ENCODE measurements at places on chromosomes 1 and 21.

DNA sequence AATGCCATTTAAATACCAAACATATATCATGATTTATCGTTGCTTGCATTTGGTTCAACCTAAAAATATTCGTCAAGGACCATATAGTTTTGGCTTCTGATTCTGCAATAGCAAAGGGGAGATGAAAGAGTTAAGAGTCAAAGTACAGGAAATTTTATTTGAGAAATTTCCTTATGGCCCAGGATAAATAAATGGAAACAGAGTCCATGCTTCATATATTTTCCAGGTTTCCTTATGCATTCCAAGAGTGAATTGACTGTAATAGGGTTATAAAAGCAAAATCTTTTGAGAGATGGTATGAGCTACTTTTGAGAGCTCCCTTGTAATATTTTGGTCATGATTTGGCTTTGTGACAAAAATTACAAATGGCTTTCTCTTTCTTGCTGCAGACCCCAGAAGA, 140.1 kb downstream of the HMCN1 start:
- DNase-seq, result no peak

GRCh38 chr1:244820131-244820530, 15.3 kb upstream of the COX20 start:
- no peak for DNase-seq

GRCh38 chr1:64727861-64728260, 17.0 kb upstream of the RAVER2 start:
- DNase-seq, result no peak

DNA sequence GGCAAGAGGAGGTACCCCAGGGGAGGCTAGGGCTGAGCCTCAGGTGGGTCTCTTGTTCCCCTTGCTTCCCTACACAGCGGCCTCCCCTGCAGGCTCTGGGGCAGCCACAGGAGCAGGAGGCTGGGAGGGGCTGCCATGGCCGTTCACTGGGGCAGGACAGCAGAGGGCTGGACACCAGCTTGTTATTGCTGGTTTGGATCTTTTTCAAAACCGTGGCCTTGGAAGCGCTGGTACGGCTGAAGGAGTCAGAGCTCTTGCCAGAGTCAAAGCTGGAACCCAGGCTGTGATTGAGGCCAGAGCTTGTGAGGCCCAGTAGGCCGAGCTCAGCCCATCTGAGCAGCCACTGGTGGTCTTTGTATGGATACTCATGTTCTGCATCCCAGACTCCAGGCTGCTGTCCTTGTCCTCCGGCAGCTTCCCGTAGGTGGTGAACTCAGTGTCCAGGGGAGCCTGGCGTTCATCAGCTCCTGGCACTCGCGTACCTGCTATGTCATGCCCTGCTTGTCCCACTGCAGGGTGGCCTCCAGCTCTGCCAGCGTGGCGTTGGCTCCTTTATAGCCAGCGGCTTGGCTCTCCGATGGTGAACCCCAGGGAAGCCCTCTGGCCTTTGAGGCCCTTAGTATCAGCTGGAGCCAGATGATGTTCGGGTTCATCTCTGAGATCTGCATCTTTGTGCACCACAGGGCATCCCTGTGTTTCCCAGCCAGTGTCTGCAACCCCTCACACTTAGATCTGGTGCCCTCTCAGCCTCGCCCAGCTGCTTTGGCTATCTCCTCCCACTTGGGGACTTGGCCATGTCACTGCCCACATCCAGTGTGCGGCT, 40.3 kb upstream of the THEM4 start:
- no peak for DNase-seq

DNA sequence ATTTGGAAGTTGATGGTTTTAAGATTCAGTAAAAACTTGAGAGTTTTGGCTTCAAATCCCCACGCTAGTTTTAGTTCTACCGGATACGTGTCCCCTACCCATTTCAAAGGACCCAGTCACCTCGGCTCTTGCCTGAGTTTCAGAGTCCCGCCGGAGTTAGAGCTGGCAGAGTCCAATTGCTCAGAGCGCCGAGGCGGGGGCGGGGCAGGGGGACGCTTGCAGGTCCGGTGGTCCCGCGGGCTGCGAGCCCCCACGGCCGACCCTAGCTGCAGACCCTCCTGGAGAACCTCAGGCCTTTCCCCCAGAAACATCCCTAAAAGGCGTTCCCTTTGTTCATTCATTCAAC, 765 bp upstream of the VPS45 start:
- peak; percentile 3 for DNase-seq

- no peak for DNase-seq
These were observed 22.4 kb downstream of the ARMH1 start for GRCh38 chr1:44696789-44697345.

DNA sequence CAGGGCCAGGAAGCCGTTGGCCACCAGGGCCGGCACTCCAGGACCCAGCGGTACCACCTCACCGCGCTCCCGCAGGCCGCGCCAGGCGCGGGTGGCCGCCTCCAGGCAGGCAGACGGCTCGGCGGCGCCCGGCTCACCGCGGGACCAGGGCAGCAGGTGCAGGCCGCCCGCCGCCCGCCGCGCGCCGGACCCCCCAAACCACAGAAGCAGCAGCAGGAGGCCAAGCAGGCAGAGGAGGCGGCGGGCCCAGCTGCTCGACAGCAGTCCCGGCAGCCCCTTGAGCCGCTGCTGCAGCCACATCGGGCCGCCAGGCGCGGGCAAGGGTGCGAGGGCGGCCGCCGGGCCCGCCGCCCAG, 312 bp downstream of the KIAA2013 start:
- no peak for DNase-seq

- DNase-seq, result no peak
These were observed 104.8 kb upstream of the POU3F1 start for GRCh38 chr1:38151399-38151798.

DNA sequence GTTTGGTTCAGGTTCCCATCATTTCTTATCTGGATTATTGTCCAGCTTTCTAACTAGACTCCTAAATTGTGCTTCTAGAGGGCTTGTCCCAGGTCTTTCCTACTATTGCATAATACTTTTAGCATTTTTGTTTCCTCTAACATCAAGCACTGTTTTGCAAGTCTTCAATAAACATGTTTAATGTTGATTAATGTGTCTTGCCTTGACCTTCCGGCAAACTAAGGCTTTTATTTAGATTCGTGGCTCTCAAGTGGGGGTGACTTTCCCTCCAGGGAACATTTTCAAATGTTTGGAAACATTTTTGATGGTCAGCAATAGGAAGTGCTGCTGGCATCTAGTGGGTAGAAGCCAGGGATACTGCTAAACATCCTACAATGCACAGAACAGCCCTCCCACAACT, 90.7 kb downstream of the RPE65 start:
- no peak for DNase-seq

DNA sequence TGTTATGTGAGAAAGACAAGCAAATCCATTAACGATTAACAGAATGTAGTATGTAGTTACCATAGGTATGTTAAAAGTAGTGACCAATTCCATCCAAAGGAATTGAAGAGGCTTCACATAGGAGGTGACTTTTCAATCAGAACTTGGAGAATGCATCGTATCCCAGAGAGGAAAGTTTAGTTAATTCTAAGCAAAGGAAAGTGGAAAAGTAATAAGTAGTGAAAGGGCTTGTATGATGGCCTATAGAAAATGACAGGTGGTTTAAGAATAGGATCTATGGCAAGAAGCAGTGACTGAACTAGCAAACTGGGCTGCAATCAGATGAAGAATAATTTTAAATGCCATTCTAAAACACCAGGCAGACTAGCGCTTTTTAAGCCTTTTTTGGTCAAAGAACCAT, 16.6 kb downstream of the SCMH1 start:
- DNase-seq, result no peak

- no peak for DNase-seq
These were observed 5.5 kb upstream of the IFNGR2 start for GRCh38 chr21:33397717-33398116.

DNA sequence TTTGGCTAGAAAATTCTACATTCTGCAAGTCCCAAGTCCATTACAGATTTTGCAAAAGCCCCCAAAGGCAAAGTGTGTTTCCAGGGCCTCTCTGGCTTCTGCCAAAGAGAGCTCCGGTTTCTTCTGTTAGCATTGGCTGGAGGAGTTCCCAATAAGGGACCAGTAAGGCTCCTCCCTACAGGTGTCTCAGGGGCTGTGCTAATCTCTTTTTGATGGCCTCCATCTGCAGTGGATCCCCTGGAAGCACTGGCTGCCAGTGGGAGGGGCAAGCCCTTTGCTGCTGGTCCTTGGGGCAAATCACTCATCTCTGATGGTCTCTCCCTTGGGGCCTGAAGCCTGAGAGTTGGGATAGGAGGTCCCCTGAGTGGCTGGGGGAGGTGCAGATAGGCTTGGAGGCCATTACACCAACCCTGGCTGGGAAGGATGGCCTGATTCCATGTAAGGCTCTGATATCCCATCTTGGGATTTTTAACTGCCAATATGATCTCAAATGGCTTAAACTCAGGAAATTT, 89.1 kb upstream of the USP24 start:
- no peak for DNase-seq

GRCh38 chr1:193971595-193971994, 785.2 kb upstream of the B3GALT2 start:
- no peak for DNase-seq

GRCh38 chr1:161374373-161374772, 6.7 kb upstream of the CFAP126 start:
- DNase-seq, result no peak

GRCh38 chr1:17521946-17522612, 17.4 kb upstream of the ARHGEF10L start:
- no peak for DNase-seq

GRCh38 chr21:33238565-33239255, 9.0 kb downstream of the IFNAR2 start:
- DNase-seq, result no peak

- DNase-seq, result no peak
These were observed 69.5 kb downstream of the EDEM3 start for GRCh38 chr1:184685116-184685515.

GRCh38 chr1:230425252-230426091, 660 bp downstream of the PGBD5 start:
- DNase-seq, result no peak

DNA sequence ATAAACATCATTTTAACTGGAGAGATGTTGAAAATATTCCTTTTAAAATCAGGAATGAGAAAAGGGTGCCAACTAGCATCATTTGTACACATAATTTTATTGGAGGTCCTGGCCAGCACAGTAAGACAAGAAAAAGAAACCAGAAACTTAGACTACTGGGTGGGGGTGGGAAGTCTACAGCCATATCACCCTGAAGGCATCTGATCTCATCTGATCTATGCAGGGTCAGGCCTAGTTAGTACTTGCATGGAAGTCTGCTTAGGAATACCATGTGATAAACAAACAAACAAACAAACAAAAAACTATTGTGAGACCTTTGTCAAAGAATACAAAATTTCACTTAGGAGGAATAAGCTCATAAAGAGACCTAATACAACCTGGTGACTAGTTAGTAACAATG, 54.2 kb downstream of the EIF2B3 start:
- no peak for DNase-seq

- no peak for DNase-seq
These were observed 40.2 kb upstream of the RBM15 start for GRCh38 chr1:110298991-110299390.

DNA sequence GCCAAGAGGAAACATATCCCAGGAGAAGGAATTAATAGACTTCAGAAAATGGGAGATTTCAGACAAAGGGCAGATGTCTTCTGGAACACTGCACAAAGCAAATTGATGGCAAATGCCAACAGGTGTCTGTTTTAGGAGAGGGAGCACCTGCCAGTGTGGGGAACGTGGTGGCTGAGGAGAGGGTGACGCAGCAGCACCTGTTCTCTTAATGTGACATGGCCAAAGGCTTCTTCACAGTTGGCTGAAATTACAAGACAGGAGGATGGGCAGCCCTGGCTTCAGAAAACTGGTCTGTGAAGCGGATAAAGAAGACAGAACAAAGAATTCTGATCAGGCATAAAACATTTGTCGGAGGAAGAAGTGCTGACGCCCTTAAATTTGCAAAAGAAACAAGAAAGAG, 178.7 kb upstream of the RUNX1 start:
- no peak for DNase-seq

- DNase-seq, result no peak
These were observed 93.8 kb downstream of the RIPK4 start for GRCh38 chr21:41673071-41673470.
